ENCODE measurements at places on chromosomes 5 and 9.

DNA sequence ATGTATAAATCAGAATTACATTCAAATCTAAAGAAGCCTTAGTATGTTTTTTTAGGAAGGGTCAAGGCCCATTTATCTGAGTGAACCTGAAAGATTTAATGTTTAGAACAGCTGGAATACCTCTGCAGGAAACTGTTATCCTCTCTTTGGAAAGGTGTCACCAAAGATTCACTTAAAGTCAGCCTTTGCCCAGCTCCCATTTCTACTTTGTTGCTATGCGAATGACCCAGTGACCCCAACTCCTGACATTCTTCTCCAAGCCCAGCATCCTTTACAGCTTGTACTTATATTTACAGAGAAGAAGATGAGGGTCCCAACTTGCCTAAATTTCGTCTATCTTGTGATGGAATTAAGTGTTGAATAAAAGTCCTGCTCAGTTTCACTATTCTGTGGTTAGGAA is 1198.6 kb downstream of the CDH12 start:
- DNase-seq, result no peak

- no peak for DNase-seq
Measured at GRCh38 chr5:13529300-13529699, 415.2 kb downstream of the DNAH5 start.

DNA sequence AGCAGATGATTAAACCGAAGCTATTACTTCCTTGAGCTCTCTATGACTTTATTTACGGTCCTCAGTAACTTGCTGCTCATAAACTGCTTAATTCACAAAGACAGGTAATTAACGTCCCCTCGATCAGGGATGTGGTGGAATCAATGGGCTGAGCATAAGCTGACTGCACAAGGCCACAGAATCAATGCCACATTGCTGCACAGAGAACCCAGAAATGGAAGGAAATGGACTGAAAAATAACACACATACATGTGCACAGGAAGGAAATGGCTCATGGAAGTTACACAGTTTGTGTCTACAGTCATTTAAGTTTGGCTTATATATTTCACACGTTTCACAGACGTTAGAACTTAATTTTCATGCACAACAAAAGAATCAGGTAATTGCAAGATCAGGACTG is 118.3 kb upstream of the KLF9 start:
- DNase-seq, result no peak

DNA sequence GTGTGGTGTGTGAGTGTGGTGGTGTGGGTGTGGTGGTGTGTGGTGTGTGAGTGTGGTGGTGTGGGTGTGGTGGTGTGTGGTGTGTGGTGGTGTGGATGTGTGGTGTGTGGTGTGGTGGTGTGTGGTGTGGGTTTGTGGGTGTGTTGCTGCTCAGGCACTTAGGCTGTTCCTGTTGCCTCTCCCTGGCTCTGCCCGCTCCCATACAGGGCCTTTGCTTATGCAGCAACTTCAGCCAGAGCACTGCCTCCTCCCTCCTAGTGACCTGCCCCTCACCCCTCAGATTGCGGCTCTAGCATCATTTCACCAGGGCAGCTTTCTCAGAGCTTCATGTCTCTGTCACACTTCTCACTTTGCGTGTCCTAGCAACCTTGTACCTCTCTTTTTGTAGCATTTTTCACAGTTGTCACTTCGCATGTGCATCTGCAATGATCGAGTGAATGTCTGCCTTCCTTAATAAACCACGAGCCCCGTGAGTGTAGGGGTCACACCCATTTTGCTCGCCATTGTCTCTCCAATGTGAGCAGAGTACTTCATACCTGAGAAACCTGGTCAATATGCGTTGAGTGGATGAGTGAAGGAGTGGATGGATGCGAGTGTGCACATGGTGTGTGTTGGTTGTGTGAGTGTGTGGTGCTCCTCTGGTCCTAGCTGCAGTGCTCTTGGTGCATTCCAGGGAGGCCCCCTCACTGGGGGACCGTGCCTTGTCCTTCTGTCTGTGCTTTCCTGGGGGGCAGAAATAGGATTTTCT is 167.9 kb upstream of the PANK3 start:
- DNase-seq, result no peak

DNA sequence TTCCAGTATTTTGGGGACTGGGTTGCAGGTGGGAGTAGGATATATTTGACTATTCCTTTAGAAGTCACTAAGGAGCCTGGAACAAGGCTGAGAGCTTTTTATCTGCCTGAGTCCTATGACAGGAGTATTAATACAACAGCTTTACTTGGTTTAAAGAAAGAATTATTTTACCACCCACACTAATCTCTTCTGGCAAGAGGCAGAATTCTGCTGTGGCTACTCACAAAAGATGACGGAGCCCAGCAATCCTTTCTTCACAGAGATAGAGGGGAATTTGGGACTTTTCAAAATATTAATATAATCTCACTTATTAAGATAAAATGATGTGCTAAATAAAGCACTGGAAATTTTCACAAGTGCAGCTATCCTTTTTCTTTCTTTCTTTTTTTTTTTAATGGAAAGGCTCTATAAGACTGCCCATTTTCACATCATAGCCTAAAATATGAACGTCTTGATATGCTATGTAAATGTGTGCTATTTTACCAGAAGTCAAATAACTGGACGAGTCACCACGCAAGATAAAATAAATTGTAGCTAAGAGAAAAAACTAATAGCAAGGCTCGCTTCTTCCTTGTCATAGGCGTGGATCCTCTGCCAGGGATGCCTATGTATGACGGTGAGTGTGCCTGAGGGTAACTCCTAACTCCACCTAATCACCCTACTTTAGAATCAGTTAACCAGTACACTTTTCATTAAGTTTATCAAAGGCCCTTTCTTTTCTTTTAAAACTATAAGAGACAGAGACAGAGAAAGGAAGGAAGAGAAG is 76.3 kb downstream of the ZNF608 start:
- no peak for DNase-seq

DNA sequence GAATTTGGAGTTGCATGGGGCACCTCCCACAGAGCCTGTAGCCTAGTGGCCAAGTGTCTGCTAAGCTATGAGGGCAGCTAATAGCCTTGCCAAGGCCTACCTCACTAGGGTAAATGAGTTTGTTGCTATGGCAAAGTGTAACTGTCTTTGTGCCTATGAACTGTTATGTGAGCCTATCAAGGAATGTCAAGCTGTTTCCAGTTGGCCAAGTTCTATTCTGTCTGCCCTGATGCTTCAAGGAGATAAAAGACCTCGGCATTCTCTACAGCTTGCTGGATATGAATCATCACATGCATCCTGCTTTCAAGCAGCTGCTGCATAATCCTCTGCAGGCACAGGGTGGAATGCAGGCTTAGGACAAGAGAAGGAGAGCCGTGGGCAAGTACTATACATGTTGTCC is 69.8 kb upstream of the CCDC112 start:
- DNase-seq, result no peak

GRCh38 chr9:69379270-69379982 is 54.4 kb downstream of the ENTREP1 start:
- DNase-seq, result no peak

DNA sequence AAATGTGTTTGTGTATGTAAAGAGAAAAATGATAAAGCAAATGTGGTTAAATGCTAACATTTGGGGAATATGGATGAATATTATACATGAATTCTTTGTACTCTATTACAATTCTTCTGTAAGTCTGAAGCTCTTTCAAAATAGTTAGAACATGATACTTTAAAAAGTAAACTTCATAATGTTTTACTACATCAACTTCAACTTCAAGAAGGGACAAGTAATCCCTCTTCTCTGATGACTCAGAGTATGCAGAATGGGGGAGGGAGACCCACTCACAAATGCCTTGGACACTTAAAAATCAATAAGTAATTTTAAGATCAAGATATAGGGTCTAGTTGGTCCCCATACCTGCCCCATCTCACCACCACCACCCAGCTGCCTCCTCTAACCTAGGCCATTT is 162.4 kb downstream of the ESM1 start:
- no peak for DNase-seq

DNA sequence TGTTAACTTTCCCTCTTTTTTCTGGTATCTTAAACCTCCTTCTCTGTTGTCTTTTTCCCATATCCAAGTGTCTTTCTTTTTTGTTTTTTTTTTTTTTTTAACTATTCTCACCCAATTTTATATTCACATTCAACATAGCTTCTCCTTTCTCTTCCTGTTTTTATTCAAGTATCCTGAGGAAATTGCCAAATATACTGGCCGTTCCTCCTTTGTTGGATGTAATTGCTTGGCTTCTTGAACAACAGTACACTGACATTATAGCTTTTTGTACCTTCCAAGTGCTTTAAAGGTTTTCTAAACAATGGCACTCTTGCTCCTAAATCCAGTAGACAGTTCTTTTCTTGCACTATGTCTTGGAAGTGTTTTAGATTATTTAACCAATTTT is 1146.8 kb downstream of the MAT2B start:
- no peak for DNase-seq

GRCh38 chr5:6287176-6287575 is 91.2 kb downstream of the MED10 start:
- DNase-seq, result no peak

- no peak for DNase-seq
Measured at GRCh38 chr9:121299467-121300282, 31.7 kb downstream of the GSN start.

DNA sequence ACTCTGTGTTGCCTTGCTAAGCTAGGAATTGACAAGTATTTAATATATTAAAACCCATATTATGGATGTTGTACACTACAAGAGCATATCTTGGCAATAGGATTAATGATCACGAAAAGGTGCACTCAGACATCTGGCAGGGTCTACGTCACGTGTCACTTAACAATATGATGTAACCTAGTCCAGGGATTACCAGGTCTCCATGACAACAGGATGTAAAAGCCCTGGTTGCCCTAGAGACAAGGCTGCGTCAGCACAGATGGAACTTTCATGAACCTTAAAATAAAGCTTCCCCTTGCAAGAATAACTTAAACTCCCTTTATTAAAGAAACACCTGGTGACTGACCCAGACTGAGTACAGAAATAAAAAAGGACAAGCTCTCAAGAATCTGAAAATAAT is 717.8 kb downstream of the CDH18 start:
- DNase-seq, result no peak

DNA sequence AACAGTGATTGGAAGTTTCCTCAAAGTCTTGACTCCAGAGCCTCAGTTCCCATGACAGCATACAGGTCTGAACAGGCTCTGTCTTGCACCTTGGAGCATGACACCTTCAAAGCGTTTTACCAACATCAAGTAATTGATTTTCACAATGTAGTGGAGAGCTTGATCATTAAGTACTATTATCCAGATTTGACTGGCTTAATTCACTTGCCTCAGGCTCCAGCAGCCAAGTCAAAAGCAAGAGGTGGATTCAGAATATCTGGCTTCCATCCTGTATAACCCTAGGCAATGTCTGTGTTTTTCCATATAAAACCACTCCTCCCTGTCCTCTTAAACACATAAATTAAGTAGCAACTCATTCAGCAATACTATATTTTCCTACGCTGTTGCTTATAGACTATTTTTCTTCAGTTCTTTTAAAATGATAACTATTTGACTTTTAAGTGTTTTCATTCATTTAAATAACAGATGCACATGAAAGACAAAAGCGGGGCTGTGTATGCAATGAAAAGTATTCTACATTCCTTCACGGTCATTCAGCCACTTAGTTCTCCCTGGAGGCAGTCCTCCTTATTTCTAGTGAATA is 150.8 kb upstream of the RANBP3L start:
- DNase-seq, result no peak

DNA sequence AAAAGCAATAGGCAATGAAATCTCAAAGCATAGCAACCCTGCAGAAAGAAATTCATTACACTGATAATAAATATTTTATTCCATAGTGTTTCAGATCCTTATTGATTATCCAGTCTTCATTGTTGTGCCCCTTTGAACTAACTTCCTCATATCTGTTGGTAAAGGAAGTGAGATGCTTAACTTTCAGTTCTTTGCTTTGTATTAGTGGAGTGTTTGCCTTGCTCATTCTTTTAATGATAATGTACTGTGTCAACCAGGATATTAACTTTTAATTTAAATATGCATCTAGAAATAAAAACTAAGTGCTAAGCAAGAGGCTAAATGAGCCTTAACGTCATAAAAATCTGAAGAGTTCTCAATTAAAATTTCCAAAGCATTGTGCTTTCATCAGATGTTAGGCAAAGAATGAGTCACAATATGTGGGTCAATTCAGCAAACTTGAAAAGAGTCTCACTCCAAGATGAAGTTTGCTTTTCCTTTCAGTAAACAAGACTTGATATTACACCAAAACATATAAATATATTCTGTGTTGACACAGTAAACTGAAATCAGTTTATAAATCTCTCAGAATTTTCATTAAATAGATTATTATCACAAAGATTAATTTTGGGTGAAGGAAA is 105.9 kb downstream of the GIN1 start:
- no peak for DNase-seq

- DNase-seq, result no peak
Measured at GRCh38 chr9:97487107-97487506, 14.4 kb upstream of the TMOD1 start.

GRCh38 chr9:33306037-33306436 is 15.7 kb downstream of the NFX1 start:
- DNase-seq, result no peak

- no peak for DNase-seq
Measured at GRCh38 chr5:2262620-2263019, 379.9 kb upstream of the IRX4 start.

GRCh38 chr5:122300374-122300773 is 11.7 kb upstream of the SNCAIP start:
- DNase-seq, result no peak

DNA sequence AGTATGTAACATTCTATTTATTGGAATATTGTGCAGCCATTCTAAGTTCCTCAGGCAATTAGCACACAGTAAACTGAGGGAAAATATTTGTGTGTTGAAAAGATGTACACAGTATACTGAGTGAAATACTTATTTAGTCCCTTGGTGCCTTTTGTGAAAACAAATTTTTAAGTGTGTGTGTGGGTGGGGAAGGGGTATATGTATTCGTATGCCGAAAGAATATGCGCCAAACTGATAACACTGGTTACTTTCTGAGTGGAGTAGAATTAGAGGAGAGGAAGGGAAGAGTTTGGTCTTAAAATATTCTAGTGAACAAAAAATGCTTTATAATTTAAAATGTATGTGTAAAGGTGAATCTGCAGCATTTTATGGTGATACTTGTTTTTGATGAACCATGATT is 3.1 kb downstream of the DCP2 start:
- DNase-seq, result no peak
